Femur (tissue), 1 donor: ENCODE measurements at places on chromosomes 6 and 20.

DNA sequence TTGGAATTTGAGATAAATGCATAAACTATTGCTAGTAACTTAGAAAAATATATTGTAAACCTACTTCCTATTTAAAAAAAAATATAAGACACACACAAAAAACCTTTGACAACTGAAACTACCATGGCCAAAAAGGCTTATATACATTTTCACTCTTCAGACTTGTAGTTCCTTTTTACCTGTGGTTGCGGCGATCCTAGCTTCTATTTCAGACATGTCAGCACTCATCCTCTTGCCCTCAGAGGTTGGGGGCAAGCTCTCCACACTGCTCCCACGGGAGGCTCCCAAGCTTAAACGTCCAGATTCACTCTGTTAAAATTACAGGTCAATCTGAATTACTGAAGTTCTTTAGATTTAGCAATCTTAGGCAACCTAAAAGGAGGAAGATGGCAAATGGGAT, 39.8 kb downstream of the MAP3K7 start:
- DNase-seq, result no peak

DNA sequence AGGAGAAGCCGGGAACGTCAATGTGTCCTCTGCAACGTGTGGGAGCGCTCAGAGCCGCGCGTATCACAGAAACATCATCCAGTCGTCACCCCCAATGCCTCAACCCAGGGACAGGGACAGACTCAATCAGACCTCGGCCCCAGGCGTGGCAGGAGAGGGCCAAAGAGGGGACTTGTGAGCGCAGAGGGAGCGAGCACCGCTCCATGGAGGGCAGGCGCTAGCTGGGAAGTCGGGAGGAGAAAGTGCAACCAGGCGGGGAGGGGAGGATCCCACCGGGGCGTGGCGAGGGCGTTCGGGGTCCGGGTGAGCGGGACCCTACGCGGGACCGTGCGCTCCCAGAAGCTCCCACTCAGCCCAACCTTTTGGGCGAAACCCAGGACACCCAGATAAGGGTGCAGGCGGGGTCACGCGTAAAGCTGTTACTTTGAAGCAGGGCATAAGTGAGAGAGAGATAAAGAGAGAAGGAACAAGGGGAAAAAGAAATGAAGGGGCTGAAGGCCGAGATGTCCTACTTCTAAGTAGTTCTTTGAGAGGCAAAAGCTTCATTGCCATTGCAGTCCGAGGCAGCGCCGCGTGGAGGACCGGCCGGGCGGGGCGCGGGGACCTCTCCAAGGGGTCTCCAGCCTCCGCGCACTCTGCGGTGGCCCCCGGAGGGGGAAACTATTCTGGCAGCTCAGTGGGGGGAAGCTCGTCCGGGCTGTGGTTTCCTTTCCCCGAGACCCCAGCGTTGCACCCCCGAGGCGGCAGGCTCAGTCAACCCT, 862 bp upstream of the SOBP start:
- DNase-seq, result peak; percentile 78

DNA sequence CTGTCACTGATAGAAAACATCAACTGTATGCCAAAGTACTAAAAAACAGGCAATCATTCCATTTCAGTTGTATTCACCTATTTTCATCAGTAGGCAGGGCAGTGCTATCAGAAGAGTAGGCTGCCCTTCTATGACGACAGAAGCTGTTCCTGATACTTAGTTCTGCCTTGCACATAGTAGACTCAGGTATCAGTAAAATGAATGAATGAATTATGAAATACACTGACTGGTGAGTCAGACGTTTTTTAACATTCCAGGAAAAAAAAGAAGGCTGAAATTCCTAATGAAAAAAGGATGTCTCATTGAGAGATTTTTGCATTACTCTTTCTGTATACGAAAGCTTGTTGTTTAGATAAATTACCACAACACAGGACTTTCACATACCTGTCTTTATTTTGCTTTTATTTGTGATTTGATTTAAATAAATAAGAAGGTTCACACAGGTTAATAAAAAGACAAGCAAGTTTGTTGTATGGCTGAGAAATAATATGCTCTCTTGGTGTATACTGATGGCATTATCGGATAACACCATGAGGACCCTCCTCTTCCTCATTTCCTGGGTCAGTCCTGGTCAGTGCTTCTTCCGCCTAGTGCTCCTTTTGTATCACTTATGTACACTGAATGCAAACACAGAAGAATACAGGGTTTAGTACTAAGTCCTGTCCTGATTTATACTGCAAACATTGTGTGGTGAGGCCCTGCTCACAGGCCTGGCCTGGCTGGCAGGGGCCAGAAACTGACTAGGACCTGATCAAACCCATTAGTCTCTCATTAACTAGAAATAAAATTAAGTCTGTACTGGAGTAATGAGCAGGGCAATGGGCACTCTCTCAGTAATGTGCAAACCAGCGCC, 39.4 kb upstream of the SPDEF start:
- DNase-seq, result no peak

- no peak for DNase-seq
These were observed 6.8 kb upstream of the RIPK1 start for GRCh38 chr6:3061501-3061941.

DNA sequence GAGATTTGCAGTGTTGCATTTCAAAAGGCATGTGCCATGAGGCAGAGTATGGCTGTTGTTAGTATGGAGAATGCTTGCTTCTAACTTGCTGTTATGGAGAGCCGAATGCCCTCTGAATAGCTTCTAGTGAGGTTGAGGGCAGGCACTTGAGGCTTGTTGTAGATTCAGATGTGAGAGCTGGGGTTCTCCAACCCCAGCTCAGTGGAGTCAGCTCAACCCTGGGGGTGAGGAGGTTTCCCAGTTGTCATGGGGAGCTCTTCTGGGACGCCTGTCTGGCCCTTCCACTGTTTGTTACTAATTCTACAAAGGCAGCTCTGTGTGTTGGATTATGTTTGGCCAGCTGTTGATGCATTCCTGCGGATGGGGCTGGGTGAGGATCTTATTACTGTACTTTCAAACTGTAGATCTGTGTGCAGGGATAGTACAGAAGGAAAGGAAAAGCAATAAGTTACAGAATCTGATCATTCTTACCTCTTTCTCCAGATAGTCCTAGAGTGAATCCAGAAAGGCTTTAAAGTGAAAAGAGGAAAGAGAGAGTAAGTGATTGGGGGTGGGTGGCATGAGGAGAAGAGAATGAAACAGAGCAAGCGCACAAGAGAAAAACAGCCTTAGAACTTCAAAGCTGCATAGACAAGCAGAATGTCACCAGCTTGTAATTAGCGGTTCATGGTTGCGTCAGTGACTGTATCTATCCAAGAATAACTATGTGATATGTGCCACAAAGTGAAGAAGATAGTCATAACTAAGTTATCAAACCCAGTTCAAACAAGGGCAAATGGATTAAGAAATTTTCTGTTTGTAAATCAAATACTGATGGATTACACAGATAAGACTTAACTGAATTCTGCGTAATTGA, 148.7 kb downstream of the PRL start:
- peak; percentile 90 for DNase-seq

GRCh38 chr6:17456711-17457110, 63.3 kb downstream of the CAP2 start:
- DNase-seq, result no peak

GRCh38 chr20:10637563-10637962, 36.2 kb downstream of the JAG1 start:
- no peak for DNase-seq

DNA sequence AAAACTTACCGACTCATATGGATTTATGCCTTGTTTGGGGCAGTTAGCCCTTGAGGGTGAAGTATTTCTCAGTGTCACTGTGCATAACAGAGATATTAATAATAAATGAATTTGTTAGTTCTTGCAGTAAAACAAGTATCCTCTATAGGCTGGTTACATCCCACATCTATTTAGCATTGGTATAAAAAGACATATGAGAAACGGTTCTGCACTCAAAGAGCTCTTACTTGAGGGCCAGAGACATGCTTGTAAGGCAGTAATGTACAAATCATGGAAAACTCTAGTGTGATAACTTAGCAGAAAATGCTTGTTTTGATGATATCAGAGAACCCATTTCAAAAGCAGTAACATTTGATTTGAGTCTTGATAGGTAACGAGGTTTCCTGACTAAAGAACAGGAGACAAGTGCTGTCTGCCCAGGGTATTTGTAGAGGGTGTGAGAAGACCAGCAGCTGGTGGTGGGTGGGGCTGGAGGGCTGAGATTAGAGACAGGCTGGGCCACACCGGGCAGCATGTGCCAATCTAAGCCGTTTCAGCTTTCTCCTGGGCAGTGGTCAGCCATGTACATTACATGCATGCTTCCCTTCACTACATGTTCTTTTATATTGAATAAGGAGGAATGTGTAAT, 46.3 kb downstream of the TULP4 start:
- peak; percentile 57 for DNase-seq

- DNase-seq, result no peak
These were observed 44.1 kb downstream of the MAK start for GRCh38 chr6:10794239-10794638.

DNA sequence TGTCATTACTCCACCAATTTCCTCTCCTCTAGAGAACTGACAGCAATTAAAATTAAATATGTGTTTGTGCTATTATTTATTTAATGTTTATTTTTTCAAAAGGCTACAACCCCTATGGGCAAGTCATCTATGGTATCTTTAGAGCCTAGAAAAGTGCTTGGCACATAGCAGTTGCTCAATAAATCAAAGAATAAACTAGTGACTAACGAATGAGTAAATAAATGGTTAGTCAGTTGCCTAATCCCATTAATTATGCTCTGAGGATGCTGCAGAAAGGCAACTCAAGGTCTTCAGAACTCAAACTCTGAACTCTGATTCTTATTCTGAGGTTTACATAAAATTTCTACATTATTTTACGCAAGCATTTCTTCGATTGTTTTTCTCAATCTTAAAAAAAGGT, 193.0 kb upstream of the TSHZ2 start:
- DNase-seq, result no peak

DNA sequence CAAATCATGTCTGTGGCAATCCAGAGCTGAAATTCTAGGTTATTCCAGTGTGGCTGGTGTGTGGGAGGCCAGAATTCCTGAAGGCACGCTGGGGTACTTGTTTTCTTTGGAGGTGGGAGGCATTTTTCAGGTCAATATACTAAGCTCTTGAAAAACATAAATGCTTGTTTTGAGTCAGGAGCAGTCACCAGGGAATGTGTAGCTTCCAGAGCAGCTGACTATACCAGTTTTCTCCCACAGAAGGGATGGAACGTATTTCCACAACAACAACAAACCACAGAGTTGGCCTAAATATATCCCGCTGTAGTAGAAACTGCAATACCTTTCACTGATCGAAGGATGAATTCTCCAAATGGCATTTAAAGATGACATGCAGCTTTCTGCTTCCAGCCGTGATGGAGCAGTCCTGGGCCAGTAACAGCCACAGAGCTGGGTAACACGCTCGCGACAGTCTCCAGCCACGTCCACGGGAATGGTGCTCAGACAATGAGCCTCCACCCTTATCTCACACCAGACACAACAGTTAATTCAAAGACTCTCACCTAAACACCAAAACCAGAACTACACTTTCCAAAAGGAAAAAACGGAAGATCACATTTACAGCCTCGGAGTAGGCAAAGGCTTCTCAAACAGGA, 23.2 kb downstream of the CHRNA4 start:
- DNase-seq, result no peak

DNA sequence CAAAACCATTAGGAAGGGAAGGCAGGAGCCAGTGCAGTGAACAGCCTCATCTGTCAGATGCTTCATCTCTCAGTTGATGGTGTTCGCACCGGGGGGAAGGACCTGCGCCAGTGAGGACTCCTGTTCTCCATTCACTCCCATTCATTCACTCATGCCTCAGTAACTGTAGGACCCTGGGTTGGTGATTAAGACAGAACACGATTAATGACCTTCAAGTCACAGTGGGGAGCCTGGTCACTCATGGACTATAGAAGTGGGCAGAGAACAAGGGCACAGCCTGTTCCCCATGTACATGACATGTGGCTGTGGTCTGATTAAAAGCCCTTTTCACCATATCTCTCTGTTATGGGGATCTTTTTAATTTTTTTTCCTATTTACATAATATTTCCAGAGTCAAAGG, 113.3 kb downstream of the RPS12 start:
- no peak for DNase-seq

GRCh38 chr20:57566399-57566798, 5.5 kb downstream of the PCK1 start:
- DNase-seq, result no peak

GRCh38 chr6:166318649-166319600, 10.7 kb upstream of the PRR18 start:
- no peak for DNase-seq

DNA sequence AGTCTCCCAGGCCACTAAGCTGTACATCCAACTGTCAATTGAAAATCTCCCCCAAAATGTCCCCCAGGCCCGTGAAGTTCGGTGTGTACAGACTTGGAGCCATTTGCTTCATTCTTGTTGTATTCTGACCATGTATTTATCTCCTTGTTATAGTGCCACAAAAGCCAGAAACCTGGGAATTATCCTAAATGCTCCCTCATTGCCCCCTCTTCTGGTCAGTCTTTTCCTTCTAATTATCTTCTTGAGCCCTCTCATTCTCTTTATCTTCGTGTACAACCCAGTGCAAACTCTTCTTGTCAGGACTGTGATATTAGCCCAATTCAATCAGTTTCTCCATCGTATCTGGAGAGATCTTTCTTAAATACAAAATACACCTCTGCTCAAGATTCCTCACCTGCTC, 64.7 kb downstream of the RFX6 start:
- no peak for DNase-seq

GRCh38 chr6:14210077-14210476, 92.5 kb downstream of the CD83 start:
- no peak for DNase-seq

DNA sequence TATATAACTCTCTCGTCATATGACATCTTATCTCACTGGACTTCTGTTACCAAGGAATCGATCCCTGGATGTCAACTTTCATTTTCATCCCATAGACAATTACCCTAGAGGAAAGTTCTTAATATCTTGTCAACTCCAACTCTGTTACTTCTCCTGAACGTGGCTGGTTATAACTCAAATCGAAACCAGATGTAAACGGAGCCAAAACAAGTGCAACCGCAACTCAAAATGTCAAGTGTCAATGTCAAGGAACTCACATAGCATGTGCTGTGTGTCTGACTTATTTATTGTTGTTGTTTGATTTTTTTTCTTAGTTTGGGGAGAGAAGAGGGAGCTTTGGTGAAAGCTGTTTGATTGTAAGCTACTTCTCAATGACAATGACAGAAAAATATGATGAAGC, 108.6 kb downstream of the VIP start:
- DNase-seq, result no peak

DNA sequence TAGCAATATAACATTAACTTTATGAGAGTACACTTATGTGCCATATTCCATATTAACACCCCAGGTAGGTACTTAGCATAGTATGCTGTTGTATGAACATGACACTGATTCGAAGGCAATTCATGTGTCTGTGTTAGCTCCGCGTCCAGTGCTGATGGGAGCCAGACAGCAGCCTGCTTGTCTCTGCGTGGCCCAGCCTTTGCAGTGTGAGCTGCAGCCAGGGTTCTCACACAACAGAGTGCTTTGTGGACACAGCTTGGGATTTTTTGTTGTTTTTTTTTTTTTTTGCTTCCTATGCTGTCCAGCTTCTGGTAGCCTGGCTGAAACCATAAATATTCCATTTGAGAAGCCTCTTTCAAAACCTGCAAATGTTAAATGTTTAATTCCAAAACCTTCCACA, 350.9 kb downstream of the SMOC2 start:
- DNase-seq, result no peak

- no peak for DNase-seq
These were observed 109.0 kb downstream of the FUT9 start for GRCh38 chr6:96124778-96125177.
